ENCODE measurements at places on chromosomes 12 and 14. TPM values are rescaled to one million over a fixed set of nuclear protein-coding genes. Genes with fewer than 3 reads are reported as not detected.

GRCh38 chr14:22539831-22540230 is 49.2 kb downstream of the DAD1 start:
- DNase-seq = no peak

SIX1 gene
- 6.5 TPM for total RNA-seq

CAPZA3 gene
- total RNA-seq = not detected

DNA sequence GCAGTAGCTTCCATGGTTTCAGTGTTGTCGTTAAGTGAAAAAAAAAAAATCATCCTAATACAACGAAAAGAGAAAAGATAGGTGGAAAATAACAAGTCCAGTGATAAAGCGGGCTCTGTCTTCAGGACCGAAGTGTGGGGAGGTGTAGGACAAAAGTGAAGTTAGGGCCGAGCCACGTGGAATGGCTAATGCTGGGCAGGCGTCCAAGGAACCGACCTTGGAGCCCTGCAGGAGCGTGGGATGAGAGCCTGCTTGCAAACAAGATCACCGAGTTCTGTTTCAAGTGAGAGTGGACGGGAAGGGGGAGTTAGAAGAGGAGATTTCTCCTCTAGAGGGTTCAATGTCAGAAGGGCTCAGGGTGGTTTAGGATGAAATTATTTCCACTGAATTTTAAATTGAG is 22.2 kb downstream of the A2ML1 start:
- DNase-seq = peak; percentile 60

GRCh38 chr14:103519043-103519836 is 3.4 kb downstream of the CKB start:
- no peak for DNase-seq

DNA sequence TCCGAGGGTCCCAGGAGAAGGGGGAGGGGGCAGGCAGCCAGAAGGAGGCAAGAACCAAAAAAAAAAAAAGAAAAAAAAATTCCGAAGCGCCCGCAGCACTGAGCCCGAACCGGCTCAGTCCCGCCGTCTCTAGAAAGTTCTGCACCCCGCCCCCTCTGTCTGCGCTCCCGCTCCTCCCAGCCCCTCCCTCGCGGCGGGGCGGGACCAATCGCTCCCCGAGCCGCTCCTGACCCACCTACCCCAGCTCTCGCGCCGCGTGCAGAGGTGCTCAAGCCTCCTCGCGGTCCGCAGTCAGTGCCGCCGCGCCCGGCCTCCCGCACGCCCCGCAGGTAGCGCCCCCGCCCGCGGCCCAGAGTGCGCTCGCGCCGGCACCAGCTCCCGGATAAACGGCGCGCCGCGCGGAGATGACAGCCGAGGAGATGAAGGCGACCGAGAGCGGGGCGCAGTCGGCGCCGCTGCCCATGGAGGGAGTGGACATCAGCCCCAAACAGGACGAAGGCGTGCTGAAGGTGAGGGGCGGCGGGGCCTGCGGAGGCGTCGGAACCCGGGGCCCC is at the start of gene FKBP4:
Gene FKBP4 (plus strand): TSS at position 235 of the 554 bp plus-strand sequence. CDS start 170 bp downstream, at position 405.
- DNase-seq = peak; percentile 87

DNA sequence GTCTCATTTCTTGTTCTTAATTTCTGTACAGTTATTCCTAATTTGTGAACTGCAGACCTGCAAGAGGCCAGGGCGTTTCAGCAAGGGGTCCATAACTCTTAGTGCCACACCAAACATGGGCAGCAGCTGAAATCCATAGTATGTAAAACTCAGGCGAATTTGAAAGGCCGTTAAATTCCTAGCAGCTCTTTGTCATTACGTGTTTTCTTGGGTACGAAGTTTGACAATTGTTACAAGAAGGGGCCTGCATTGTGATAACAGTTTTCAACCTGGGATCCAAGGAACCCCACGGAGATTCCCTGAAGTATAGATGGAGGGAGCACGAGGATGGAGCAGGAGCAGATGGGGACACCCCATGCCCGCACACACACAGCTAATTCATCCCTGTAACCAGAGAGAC is 288.0 kb downstream of the ZFP36L1 start:
- no peak for DNase-seq

DNA sequence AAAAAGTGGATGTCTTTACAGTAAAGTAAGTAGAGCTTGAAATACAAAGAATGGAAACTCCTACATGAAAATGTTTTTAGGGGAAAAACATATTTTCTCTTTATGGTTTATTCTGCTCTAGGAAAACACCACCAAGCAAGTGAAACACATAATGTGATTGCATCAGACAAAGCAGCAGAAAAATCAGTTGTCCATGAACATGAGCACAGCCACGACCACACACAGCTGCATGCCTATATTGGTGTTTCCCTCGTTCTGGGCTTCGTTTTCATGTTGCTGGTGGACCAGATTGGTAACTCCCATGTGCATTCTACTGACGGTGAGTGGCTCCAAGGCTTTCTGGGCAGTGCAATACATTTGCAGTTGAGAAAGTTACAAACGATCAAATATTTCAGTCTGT is 42.6 kb upstream of the PLEKHD1 start:
- no peak for DNase-seq

PRB2 gene
- total RNA-seq = not detected
